ENCODE measurements at places on chromosomes 4 and X.

- no peak for DNase-seq
Observed at GRCh38 chrX:14801136-14801535, 71.7 kb downstream of the FANCB start.

- DNase-seq = no peak
Observed at GRCh38 chr4:169774466-169775445, 17.0 kb upstream of the HPF1 start.

- DNase-seq = no peak
Observed at GRCh38 chr4:116755051-116755450, 330.3 kb downstream of the TRAM1L1 start.

- DNase-seq = peak; percentile 93
Observed at GRCh38 chr4:176195184-176195978, at the start of gene SPATA4. TSS of gene SPATA4 (minus strand) at chr4:176195585. CDS start at chr4:176195562, 23 bp downstream.

GRCh38 chr4:25420931-25421330 is 43.9 kb downstream of the ANAPC4 start:
- no peak for DNase-seq

- DNase-seq = peak; percentile 55
Observed at GRCh38 chr4:110197529-110198042, 829 bp downstream of the ELOVL6 start.

DNA sequence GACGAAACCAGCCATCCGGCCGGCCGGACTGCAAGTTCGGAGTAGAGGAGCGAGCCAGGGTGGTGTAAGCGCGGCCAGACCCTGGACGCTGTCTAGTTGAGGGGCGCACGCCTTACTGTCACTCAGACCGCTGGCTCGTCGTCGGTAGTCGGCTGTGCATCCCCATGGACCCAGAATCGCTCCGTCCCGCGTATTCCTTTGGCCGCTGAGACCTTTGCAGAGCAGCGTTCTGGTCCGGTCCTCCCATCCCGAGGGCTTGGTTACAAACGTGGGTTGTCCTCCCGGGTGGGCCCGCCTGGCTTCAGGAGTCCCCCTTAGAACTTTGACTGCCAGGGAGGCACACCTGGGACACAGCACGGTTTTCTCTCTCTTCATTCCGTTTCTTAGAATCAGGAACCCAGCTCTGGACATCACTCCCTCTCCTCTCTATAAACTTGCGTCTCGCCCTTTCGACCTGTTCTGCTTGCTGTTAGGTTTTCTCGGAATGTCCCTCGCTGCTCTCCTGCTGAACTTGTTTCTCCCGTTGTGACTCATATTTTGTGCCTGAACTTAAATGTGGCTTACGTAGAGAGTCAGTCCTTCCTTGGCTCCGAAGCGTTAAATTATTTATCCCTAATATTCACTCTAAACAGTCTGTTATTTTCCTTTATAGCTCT is 672 bp downstream of the PGM2 start:
- DNase-seq = no peak

GRCh38 chr4:14749910-14750309 is 252.4 kb upstream of the CPEB2 start:
- no peak for DNase-seq

GRCh38 chr4:160175064-160175643 is 1072.3 kb downstream of the RAPGEF2 start:
- no peak for DNase-seq

- DNase-seq = no peak
Observed at GRCh38 chr4:1376391-1376840, 29.4 kb downstream of the UVSSA start.

DNA sequence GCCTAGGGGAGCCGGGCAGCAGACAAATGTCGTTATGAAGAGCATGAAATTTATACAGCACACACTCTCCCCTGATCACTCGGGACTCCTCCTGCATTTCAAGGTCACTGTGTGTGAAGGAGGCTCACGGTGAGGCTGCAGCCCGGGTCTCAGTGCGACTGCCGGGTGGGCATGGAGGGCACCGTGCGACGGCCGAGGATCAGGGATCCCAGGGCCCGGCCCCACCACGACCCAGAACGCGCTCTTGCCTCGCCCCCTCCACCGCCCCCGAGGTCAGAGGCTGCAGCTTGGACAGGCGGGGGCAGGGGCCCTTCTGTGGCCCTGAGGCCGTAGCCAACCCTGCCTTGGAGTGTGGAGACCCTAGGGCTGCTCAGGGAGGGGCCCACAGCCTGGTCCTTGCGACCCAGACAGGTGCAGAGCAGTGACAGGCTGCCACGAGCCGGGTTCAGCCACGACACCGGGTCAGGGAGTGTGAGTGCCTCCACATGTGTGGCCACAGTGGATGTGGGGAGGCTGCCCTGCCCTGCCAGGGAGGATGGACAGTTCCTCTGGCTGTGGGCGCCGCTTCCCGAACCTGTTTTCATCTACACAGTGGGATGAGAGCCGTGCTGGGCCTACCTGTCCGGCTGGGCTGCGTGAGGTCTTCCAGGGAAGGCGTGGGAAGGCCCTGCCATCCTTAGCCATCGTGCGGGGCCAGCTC is 89.3 kb upstream of the NKX1-1 start:
- no peak for DNase-seq

DNA sequence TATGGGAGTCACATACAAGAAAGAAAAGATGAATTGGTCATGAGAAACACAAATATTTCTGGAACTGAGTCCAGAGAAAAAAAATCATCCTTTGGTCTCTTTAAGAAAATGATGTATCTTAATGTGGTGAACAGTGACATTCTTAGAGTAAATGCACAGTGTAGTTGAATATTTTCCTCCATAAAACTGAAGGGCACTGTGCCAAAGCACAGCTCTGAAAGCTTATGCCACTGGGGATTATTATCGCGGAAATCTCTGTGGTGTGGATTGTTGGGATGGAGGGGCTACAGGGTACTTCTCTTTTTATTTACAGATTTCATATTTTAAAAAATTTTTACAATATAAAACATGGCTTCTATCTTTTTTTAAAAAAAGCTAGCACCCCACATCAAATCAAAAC is 908.1 kb downstream of the CCSER1 start:
- no peak for DNase-seq

DNA sequence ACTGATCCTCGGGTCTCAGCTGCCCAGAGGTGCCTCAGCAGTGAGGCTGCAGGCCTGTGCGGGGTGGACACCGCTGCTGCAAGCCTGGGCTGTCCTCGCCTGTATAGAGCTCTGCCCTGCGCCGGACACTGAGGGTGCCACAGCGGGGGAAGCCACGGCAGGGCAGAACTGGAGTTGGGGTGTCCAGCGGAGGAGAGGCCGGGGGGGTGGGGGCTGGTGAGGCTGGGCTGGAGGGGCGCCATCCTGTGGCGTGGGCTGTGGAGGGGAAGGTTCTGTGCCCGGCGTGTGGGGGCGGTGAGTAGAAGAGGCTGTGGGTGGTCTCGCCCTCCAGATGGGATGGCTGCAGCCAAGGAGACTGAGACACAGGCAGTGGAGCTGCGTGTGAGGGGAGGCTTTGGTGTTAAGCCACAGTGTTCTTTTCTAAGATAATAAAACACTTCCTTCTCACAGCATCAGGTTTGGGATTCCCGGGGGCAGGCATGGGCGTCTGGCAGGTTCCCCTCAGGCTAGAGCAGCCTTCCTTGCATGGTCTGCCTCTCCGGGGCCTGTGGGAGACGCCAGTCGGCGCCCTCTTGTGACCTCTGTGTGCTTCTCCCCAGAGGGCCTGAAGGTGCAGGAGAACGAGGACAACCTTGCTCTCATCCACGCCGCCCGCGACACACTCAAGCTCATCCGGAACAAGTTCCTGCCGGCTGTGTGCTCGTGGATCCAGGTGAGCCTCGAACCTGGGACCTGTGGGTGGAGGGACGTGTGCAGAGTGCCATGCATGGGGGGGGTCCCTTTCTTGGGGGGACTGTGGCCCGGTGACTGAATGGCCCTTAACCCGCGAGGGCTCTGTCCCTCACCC is 7.4 kb downstream of the UVSSA start:
- DNase-seq = no peak

GRCh38 chr4:152682143-152682941 is 2.5 kb upstream of the TMEM154 start:
- DNase-seq = no peak

GRCh38 chr4:3372933-3373465 is 68.8 kb upstream of the HGFAC start:
- DNase-seq = no peak

DNA sequence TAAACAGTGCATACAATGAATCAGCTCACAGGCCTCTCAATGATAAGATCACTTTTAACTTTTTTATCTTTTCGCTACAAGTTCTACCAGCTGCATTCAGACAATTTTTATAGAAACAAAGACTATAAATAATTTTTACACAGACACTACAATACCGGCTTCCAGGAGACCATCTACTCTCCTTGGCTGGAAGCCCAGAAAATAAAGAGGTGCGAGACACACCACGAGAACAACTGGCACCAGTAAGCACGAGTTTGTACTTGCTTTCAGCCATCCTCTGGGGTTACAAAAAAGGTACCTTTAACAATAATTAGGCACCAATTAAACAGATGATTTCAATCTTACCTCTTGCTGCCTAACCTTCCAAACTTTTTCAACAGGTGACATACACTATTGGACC is 11.2 kb upstream of the PRDX4 start:
- no peak for DNase-seq

GRCh38 chrX:119402588-119402987 is 3.5 kb downstream of the SLC25A43 start:
- DNase-seq = no peak

Data from hypothalamus (tissue), 51 donors.